Stimulated activated CD4-positive, alpha-beta T cell treated with anti-CD3 and anti-CD28 coated beads, TNF-alpha, amount 100 ng/mL, for 4 hours (primary cell): ENCODE measurements at places on chromosomes 7 and 10.

DNA sequence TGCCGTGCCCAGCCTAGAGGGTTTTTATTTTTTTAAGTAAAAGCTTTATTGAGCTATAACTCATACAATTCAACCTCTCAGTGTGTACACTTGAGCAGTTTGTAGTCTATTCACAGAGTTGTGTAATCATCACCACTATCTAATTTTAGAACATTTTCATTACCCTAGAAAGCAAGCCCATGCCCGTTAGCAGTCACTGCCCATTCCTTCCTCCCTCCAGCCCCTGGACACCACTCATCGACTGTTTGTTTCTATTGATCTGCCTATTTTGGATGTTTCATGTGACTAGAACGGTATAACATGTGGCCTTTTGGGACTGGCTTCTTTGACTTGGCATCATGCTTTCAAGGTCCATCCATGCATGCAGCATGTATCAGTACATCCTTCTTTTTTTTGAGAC lies 25.7 kb upstream of the SEC61A2 start:
- no peak for DNase-seq

- no peak for DNase-seq
Measured at GRCh38 chr10:71363936-71364335, 32.8 kb upstream of the CDH23 start.

DNA sequence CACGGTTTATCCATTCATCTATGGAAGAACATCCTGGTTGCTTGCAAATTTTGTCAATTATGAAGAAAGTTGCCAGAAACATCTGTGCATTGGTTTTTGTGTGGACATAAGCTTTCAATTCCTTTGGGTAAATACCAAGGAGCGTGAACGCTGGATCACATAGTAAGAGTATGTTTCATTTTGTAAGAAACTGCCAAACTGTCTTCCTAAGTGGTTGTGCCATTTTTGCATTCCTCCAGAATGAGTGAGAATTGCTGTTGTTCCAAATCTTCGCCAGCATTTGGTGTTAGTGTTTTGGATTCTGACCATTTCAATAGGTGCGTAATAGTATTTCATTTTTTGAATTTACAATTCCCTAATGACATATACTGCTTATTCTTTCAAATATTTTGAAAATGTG lies 155.3 kb upstream of the FRMD4A start:
- no peak for DNase-seq

GRCh38 chr10:88765816-88766215 lies 6.0 kb downstream of the LIPN start:
- no peak for DNase-seq

GRCh38 chr7:143497008-143497795 lies 19.5 kb downstream of the TAS2R41 start:
- no peak for DNase-seq

DNA sequence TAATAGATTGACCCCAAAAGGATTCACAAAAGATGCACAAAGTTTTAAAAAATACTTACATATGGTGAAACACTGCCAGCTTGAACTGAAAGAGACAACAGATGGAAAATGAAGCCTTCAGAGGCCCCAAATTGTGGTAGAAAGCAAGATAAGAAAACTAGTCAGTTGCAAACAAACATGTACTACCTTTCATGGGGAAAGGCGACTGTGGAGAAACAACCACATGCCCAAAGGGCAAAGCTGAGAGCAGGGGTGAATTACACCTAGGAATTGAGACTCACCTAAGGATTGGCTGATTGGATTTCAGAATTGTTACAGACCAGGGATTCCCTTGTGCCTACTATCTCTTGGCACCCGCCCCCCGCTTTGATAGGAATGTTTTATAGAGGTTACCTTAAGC lies 13.1 kb downstream of the EPC1 start:
- no peak for DNase-seq

DNA sequence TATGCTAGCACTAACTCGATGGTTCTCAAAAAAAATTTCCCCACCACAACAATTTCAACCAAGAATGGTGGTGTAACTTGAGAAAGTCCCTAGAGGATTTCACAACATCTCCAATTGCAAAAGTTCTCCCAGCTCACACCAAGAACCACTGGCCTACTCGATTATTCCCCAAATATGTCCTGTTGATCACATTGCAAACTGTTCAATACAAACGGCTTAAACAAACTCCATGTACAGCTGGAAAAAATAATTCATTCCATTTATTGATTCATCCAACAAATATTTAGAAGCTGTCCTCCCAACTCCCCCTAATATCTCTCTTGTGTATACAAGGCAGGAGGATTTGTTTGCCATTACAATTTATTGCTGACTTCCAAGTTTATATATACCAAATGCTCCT lies 19.1 kb downstream of the TMEM176B start:
- no peak for DNase-seq

DNA sequence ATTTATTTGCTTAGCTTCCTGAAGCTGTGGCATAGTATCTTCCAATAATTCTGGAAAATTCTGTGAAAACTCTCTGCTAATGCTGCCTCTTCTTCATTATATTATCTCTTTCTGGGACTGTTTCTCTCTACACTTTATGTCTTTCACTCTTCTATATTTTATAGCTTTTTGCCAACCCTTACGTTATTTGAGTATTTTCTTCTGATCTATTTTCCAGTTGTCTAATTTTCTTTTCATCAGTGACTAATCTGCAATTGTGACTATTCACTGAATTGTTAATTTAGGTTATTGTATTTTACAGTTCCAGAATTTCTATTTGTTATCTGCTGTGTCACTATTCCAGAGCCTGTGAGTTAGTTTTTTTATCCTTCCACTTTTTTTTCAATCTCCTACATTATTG lies 273.4 kb upstream of the PHYHIPL start:
- no peak for DNase-seq

DNA sequence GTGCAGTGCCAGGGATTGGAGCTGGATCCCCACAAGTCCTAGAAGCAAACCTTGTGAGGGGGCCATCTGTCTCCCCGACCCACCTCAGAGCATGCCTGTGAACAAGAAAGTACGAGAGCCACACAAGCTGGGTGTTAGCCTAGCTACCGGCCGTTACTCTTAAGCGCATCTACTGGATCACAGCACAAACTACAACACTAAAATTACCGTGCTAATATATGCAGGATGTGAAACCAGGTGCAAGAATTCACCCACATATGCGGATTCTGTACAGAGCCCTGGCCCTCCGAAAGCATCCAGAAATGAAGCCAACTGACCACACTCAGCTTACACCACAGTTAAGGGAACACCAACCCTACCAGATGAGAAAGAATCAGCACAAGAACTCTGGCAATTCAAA lies 16.0 kb upstream of the PRSS1 start:
- DNase-seq: no peak

- DNase-seq: no peak
Measured at GRCh38 chr7:29839302-29839701, 33.0 kb downstream of the WIPF3 start.

DNA sequence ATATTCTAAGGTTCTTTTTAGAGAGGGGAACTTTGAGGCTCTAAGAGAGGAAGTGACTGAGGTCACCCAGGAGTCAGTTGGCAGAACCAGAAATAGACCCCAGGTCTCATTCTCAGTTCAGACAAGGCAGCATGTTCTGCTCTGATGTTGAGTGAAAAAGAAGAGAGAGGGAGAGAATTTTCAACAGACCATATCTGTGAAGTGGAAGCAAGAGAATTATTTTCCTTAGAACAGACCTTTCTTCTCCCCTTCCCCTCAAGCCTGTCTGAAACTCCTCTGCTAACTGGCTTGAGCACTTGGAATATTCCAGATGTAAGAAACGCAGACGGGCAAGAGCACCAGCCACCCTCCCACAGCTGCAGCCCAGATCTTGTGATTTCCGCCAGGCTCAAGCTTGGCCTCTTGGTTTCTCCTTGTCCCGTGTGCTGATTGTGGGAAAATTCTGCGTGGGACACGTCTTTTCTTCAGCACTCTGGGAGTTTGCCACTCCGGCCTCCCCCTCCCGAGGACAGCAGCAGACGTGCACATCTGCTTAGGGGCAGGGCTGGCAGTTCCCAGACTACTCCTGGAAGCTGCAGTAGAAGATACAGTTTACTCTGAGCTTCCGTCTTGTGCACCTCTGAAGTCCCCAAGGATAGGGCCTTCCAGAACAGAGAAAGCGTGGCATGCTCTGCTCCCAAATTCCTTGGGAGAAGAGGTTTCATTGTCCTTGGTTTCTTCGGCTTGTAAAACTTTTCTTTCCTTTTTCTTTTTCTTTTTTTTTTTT lies 22.7 kb upstream of the IKZF1 start:
- DNase-seq: no peak

GRCh38 chr7:140058517-140058916 lies 4.2 kb downstream of the PARP12 start:
- DNase-seq: no peak

DNA sequence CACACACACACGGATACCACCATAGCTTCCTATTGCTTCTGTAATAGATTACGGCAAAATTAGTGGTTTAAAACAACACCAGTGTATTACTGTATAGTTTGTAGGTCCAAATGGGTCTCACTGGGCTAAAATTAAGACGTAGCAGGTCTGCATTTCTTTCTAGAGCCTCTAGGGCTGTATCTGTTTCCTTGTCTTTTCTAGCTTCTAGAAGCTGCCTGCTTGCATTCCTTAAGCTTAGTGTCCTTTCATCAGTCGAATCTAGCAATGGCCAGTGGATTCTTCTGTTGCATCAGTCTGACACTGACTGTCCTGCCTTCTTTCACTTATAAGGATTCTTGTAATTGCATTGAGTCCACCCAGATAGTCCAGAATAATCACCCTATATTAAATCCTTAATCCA lies 882.3 kb downstream of the PCDH15 start:
- DNase-seq: no peak

GRCh38 chr10:79112881-79113431 lies 44.2 kb downstream of the ZMIZ1 start:
- DNase-seq: no peak

GRCh38 chr10:121524157-121524817 lies 74.0 kb downstream of the FGFR2 start:
- no peak for DNase-seq

DNA sequence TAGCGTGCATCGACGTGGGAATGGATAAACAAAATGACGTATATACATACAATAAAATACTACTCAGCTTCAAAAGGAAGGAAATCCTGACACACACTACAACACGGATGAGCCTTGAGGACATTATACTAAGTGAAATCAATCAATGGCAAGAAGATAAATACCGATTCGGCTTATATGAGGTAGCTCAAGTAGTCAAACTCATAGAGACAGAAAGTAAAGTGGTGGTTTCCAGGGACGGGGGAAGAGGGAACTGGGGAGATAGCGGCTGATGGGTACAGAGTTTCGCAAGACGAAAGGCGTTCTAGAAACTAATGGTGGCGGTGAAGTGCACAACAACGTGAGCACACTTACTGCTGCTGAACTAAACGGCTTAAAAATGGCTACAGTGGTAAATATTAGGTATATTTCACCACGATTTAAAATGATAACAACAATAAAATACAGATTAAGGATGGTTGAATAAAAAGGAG lies 516.7 kb downstream of the PARD3 start:
- DNase-seq: no peak

- no peak for DNase-seq
Measured at GRCh38 chr10:34854147-34854601, 39.1 kb upstream of the PARD3 start.

- DNase-seq: no peak
Measured at GRCh38 chr7:33870120-33870519, 35.2 kb upstream of the BMPER start.

DNA sequence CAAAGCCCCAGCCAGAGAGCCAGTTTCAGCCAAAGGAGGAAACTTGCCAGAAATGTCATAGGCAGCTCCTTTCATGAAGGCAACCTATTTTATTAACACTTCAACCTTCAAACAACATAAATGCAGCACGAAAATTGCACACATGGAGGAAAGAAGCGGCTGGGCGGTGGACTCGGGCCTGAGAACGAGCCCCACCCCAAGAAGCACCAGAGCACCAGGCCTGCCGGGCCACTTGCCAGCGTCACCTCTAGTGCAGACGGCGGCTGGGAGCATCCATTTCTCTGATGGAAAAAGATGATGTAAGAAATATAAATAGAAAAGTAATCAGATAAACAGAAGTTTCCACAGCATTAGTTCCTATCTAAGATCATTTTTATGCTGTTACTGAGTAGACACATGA lies 100.0 kb downstream of the TCERG1L start:
- DNase-seq: no peak

- no peak for DNase-seq
Measured at GRCh38 chr7:152544481-152544927, 108.7 kb upstream of the KMT2C start.
